ENCODE measurements at places on chromosomes 13 and 19.

- no peak for DNase-seq
Measured at GRCh38 chr13:48629277-48629676, 24.5 kb upstream of the CYSLTR2 start.

DNA sequence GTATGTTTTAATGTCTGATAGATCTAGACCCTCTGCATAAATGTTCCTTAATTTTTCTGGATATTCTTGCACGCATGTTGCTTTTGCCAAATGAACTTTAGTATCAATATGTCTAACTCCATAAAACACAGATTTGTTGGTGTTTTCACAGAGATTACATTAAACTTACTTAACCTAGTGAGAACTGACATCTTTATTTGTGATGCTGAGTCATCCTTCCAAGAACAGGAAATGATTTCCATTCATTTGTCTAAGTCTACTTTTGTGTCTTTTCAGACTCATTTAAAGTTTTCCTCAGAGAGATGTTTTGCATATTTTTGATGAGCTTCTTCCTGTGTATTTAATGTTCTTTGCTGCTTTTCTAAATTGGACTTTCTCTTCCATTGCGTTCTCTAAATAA lies 184.0 kb downstream of the SLC7A1 start:
- no peak for DNase-seq

- no peak for DNase-seq
Measured at GRCh38 chr19:41442473-41443355, at the start of gene ERICH4. Gene ERICH4, plus strand, starts transcription at chr19:41443156. Its CDS starts 14 bp downstream, at chr19:41443170.

GRCh38 chr19:17254636-17255035 lies 8.9 kb upstream of the NR2F6 start:
- no peak for DNase-seq

DNA sequence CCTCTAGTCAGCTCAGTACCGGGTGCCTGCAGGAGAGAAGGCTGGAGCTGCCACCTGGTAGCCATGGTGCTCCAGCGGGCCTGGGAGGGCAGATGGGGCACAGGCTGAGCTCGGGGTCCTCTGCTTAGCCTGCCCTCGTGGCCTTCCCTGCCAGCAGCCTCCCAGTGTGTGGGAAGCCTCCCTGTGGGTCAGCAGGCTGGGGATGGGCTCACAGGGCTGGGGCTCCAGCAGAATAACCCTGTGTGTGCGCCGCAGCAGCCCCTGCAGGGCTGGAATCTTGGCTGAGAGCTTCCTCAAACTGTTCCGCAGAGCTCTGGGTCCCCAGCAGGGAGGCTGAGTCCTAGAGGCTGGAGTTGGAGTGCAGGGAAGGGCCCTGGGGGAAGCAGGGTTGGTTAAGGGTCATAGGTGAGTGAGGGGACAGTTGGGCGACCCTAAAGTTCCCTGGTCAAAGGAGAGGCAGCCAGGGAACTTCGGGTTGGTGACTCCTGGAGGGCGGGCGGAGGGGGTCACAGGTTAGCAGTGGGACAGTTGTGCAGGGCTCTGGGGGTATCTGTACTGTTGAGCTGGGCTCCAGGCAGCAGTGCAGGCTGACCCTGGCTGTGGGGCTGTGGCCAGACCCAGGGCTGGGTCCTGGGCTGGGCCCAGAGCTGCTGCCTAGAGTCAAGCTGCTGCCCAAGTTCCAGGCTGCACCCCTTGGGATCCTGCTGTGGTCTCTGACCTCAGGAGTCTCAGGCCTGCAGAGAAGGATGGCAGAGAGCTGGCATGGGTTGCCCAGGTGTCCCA lies 14.0 kb downstream of the ARHGAP33 start:
- DNase-seq = no peak

DNA sequence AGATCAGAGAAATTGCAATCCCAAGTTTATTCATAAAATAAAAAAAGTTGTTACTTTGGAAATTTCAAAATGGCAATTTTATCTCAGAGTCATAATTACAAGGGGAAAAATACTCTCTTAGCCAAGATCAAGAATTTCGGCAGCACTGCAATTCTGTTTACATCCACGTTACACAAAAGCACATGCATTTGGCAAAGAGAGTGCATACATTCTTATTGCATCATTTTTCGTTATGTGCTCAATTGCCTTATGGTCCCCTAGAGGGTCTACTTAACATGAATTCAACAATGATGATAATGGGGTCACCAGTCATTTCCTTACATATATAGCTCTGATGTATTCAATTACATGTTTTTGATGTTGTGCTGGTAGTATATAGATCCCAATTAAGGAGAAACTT lies 498.0 kb downstream of the DIAPH3 start:
- DNase-seq = no peak

- DNase-seq = no peak
Measured at GRCh38 chr19:52198678-52199077, 8.8 kb downstream of the PPP2R1A start.

GRCh38 chr19:1522838-1523237 lies 1.0 kb upstream of the PLK5 start:
- DNase-seq = no peak

- DNase-seq = no peak
Measured at GRCh38 chr13:99406799-99407201, 94.5 kb upstream of the TM9SF2 start.

DNA sequence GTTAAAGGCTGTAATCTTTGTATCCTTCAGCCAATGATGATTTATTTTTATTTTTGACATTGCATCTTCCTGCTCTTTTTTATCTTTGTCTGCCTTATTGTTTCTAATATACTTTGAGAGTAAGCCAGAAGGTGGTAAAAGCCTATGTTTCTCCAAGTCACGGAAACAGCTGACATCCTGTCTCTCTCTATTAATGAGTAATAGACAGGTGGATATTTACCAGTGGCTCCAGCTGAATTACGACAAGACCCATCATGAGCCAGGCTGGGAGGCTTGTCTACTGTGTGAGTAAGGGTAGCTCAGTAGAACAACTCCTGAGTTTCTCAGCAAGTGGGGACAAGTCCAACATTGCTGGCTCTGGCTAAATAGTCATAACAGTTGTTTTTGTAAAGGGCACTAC lies 166.6 kb downstream of the NDFIP2 start:
- no peak for DNase-seq

DNA sequence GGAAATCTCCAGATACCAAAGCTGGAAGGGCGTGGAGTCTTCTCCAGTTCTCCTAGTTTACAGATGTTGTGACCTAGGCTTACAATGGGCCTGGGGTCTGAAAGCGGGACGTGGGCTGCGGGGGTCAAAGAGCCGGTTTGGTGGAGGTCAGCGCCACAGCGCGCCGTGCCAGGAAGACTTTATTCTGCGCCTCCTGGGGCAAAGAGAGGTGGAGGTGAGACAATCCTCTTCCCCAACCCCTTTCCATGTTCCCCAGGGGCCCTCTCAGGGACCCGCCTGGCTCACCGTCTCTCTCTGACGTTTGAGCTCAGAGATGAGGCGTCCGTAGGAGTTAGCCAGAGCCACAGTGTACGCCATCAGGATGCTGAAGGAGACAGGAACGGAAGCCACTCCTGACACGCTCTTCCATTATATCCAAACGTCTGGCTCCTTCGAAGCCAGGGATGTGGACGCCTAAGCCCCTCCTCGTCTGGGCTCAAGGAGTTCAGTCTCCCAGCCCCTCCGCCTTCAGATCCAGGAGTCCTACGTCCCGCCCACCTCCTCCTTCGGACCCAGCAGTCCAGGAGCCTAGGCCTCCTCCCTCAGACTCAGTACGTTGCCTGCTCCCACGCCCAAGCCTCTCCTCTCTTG lies 776 bp upstream of the LENG1 start:
- no peak for DNase-seq

DNA sequence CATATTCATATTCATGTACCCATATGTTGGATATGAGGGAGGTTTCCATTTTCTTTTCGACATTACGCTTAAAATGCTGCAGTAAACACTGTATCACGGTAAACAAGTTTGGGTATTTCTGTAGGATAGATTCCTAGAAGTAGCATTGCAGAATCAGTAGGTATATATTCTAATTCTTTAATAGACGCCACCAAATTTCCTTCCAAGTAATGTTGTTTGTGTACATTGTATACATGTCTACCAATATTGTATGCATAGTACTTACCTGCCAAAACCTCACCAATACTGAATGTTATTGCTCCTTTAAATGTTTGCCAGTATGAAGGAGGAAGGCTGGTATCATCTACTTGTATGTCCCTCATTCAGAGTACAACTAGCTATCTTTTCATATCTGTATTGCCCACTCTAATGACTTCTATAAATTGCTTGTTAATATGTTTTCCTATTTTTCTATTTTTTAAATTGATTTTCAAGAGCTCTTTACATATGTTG lies 56.1 kb upstream of the ZNF536 start:
- no peak for DNase-seq
